ENCODE measurements at places on chromosomes 2 and 18.

- no peak for DNase-seq
Observed at GRCh38 chr2:171327043-171327496, 106.7 kb downstream of the METTL8 start.

DNA sequence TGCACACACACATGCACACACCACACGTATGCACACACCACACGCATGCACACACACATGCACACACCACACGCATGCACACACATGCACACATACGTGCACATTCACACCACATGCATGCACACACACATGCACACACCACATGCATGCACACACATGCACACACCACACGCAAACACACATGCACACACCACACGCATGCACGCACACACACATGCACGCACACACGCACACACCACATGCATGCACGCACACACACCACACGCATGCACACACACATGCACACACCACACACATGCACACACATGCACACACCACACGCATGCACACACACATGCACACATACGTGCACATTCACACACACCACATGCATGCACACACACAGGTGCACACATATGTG, 169.8 kb upstream of the SALL3 start:
- DNase-seq, result no peak

DNA sequence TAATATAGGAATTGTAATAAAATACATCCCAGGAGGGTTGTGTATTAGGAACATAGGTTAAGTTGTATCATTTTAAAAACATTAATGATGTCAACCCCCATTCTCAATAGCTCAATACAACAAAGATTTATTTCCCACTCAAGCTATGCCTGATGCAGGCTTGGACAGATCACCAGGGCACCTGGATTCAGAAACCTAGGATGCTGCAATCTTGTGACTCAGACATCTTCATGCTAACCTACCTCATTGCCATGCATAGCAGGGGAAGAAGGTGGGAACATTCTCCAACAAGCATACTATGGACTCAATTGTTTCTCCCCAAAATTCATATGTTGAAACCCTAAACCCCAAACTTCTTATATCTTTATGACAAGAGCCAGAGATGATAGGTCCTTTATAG, 244.2 kb downstream of the CD226 start:
- DNase-seq, result no peak

- no peak for DNase-seq
Observed at GRCh38 chr18:68102117-68102516, 585.6 kb upstream of the DSEL start.

DNA sequence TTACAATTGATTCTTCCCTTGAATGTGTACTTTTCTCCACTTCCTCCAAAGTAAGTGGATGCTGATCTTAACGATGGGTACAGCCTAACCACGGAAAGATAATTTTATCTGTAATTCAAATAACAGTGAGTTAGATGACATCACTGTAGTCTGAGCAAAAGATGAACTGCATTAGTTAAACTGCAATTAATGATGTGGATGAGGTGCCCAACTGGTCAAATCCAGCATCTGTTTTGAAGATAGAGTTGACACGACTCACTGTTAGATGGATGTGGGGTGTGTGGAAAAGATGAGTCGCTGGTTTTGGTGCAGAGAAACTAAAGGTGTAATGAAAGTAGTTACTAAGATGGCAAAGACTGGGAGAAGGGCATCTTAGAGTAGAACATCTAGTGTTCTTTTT, 270.5 kb upstream of the MEIS1 start:
- DNase-seq, result no peak

Data from amniotic epithelial cell (primary cell).